ENCODE measurements at places on chromosomes 7 and 10.
A peak's percentile ranks its signal among the peaks of the same experiment; 100 is the strongest.

- no peak for DNase-seq
These were observed 155.8 kb downstream of the MALRD1 start for GRCh38 chr10:19204246-19204917.

GRCh38 chr10:132742837-132743194 is 43.1 kb downstream of the NKX6-2 start:
- no peak for DNase-seq

DNA sequence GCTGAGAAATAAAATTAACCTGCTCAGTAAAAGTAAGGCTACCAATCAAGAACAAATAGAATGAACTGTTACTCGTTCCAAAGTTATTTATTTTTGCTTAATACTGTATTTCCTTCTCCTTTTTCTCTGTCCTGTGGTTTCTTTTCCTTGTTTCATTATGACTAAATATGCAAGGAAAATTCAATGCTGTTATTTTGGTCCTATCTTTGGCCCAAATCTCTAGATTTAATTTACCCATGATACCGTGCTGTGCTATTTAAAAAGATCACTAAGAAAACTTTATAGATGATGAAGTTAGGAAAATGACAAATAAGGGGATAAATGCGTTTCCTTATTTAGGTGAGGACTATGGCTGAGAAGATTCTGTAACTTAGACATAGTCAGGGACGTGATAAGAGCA is 45.3 kb upstream of the FAM133B start:
- DNase-seq: no peak

DNA sequence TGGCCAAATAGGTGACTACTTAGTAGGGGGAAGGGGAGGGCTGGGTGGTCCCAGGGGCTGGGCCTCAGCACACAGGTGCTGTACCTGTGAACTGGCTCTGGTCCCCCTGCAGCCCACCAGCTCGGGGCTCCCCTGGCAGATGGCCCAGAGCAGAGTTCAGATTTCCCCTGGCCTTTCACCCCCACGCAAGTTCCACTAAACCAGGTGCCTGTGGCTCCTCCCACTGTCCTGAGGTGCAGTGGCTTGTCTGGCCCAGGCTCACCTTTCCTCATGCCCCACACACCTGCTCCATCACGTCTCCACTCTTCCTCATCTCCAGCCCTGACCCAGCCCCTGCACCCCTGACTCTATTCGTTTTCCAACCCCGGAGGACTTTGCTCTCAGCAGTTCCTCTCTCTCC is 47.3 kb upstream of the OPALIN start:
- DNase-seq: no peak

DNA sequence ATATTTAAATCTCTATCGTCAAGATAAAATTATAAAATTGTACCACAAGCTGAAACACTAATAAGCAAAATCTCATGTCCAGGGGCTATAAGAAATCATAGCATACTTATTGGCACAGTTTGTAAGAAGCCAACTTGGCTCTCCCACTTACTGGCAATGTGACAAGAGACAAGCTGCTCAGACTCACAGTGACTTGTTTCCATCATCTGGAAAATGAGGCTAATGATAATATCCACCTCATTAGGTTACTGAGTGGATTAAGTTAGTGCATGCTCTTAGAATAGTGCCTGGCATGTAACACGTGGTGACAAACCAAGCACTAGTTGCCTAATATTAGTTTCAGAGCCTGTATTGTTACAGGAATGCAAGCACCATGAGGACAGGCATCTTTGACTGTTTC is 234.4 kb downstream of the GLI3 start:
- DNase-seq: no peak

GRCh38 chr7:106717955-106718871 is 57.3 kb upstream of the CCDC71L start:
- peak; percentile 32 for DNase-seq

- DNase-seq: no peak
These were observed at the start of gene BHLHA15 for GRCh38 chr7:98211221-98211675. BHLHA15 (plus strand) TSS chr7:98211439; CDS start chr7:98212310, 871 bp downstream.

DNA sequence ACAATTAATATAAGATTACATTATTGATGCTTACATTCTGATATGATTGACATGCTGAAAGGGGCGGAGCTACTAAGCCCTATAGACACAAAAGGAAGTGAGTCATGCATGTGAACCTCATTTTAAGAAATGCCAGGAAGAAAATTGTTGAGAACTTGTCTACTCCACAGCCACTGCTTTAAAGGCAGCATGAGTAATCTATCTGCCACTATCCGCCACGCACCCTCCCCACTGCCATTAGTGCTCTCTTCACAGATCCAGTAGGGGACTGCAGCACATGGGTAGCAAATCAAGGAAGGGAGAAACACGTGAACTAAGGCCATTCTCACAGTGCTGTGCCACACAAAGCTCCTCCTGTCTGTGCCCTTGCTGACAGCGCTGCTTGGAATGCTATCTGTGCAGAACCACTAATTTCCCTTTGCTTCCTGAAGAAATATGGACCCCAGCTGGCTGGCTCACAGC is 524.8 kb downstream of the GRM8 start:
- DNase-seq: no peak

GRCh38 chr10:24114556-24114955 is 94.4 kb upstream of the KIAA1217 start:
- no peak for DNase-seq

DNA sequence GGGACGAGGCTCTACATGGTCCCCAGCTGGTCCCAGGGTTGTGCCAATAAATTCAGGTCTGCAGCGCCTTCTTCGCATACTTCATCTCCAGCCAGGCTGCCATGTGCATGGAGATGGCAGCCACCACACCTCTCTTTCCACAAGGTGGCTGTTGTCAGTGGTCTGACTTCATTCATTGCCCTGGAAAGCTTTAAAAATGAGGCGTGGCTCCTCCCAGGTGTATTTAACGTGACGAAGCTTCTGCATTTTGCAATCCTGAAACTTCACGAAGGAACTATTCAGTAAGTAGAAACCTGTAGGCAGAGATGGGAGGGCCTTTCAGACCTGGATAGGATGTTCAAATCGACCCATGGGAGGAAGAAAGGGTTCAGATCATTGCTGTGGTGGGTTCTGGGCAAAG is 53.7 kb downstream of the PFKFB3 start:
- DNase-seq: no peak

DNA sequence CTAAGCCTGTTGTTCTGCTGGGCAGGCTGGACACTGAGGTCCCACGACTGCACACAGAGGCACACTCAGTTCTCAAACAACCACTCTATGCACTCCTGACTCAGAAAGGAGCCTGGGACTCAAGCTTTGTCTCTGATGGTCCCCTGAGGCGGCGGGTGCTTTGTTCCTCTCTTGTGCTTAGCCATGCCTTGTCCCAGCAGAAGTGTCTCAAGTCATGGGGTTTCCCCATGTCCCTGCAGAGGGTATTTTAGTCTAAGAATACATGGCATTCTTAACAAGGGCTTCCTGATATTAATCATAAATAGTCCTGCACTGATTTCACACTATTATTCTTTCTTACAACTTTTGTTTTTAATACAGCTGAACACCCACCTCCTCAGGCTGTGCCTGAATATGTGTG is 72.5 kb downstream of the CXCL12 start:
- no peak for DNase-seq

DNA sequence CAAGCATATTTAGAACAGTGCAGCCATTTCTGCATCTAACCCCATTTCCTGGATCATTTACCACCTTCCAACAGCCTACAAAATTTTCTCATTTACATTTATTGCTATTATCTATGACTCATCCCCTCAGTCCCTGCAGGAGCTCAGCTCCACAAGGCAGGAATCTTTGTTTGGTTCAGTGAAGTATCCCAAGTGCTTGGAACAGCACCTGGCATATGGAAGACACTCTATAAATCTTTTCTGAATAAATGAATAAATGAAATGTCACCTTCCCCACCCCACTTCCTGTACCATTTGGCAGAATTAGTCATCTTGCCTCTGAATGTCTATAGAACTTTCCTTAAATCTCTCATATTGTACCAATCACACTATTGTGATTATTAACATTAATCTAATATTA is 110.7 kb downstream of the HIP1 start:
- no peak for DNase-seq

DNA sequence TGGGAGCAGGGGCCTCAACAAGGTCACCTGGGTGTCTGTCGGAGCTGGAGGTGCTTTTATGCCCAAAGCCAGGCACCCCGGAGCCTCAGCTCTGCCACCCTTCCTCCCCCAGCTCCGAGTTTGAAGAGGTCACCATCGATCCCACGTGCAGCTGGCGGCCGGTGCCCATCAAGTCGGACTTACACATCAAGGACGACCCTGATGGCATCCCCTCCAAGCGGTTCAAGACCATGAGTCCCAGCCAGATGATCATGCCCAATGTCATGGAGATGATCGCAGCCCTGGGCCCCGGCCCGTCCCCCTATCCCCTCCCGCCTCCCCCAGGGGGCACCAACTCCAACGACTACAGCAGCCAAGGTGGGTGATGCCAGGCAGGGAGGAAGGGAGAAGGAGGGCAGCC is 41.3 kb upstream of the PPIF start:
- DNase-seq: no peak

DNA sequence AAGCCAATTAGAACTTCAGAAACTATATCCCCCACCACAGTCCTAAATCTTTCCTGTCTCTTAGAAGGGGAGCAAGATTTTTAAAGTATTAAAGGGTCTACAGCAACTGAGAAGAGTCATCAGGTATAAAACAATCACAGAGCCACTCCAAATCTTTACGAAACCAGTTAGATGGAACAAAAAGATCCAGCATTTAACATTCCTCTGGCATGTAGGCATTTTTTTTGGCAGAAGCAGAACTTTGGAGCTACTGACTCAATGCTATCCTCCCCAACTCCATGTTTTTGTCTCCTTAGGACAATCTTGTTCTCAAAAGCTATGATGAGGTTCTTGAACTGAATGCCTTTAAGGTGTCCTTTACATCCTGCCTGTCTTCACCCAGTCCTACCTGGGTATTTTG is 333.3 kb downstream of the PRPF18 start:
- no peak for DNase-seq

GRCh38 chr10:88800152-88801125 is 2.1 kb upstream of the LIPM start:
- no peak for DNase-seq

- DNase-seq: no peak
These were observed 42.6 kb upstream of the GSAP start for GRCh38 chr7:77458786-77459185.

DNA sequence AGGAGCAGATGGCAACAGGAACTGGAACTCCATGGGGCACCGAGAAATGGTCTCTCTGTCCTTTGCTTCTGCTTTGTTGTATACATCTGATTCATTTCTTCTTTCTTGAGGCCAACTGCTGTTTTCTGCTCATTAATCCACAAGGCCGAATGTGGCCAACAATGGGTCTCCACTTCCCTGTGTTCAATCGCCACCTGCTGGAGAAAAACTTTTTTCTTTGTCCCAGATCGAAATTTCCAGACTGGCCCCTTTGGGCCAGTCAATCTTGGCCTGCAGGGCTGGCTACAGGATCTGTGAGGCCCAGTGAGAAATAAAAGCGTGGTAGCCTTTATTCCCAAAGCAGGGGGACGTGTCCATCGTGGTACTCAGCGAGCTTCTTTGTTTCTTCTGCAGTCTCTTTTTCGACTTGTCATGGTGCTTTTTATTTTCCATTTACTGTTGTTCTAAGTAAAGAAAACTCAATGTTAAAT is 58.8 kb downstream of the PARP12 start:
- peak; percentile 2 for DNase-seq

DNA sequence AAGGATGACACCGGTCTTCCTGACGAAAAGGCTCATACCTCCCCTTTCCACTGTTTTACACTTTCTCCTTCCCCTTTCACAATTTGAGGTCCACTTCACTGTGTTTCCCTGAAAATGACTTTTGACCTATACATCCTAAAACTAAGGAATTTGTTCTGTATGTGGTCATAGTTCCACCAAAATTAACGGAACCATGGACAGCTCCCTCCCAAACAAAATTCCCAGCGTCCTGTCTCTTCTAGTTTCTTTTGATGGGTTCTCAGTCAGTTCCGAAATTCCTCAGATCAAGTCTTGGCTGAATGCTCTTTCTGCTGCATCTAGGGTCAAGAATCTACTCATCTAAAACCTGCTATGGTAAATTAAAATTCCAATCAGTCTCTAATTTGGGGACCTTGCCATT is 1191.9 kb downstream of the CNTNAP2 start:
- DNase-seq: no peak

- DNase-seq: no peak
These were observed 72.8 kb upstream of the GLCCI1 start for GRCh38 chr7:7895754-7896153.

DNA sequence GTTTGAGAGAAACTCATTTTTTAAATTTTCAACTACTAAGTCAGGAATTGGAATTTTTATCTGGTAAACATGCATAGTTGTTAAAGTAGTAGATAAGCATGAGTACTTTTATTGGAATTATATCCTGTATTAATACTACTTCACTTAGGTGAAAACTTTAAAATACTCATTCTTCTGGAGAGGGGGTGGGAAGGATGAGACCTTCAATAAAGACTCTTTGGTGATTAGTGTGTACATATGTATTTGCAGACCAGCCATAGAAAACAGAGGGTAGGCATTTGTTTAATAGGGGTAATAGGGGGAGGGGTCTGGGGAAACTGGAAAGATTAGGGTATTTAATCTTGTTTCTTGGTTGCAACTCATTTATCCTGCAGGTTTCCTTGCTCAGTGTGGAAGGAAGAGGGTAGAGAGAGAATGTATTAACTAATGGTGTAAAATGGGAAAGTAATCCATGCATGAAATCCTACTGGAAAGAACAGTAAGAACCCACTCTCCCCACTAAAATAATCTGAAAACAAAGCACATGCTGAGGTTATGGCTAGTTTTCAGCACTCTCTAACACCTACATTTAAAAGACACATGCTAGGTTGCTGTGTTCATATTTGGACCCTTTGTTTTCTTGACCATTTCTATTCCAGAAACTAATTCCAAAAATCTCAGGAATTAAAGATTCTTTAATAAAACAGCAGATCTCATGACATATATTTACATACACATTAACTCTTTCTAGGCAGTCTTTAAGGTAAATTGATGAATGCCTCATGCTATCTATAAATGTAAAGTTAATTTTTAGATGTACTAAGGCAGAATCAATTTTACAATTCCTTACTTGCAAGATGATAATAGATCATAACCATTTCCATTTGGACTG is 6.2 kb upstream of the IGF2BP3 start:
- no peak for DNase-seq

DNA sequence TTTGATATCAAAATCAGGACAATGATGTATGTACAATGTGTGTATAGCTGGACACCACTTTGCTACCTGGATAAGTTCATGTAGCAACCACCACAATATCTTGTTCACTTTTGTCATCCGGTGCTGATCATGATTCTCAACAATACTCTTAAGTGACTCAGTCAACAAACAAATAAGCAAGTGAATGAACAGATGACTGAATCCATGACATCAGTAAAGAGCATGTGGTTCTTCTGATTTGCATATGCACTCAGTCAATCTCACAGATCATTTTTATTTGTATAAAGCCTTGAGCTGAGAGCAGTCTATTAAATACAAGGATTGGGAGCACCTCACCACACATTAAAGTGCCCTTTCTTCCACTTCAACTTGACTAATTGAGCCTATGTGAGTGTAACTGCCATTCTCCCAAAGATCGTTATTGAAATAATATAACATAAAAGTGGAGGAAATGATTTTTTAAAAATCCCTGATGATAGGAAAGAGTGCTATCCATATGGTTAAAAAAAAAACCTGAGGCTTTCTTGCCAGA is 69.5 kb downstream of the NPSR1 start:
- no peak for DNase-seq
